ENCODE measurements at places on chromosomes 3 and 15.

DNA sequence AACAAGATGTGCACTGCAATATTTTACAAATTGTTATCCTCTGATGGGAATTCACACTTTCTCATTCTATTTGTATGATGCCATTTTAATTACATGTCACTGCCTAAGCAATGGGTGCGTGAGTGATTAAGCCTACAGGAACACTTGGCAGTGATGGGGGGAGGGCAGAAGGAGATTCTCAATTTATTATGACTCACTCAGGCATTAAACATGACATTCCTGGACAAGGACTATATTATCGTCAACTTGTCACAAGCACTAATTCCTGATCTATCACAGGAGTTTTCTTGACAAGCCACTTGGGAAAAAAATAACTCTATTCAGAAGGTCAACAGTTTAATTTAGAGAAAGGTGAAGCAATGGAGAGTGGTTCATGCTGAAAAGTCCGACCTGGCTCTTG is 556.8 kb downstream of the NSUN3 start:
- no peak for DNase-seq

DNA sequence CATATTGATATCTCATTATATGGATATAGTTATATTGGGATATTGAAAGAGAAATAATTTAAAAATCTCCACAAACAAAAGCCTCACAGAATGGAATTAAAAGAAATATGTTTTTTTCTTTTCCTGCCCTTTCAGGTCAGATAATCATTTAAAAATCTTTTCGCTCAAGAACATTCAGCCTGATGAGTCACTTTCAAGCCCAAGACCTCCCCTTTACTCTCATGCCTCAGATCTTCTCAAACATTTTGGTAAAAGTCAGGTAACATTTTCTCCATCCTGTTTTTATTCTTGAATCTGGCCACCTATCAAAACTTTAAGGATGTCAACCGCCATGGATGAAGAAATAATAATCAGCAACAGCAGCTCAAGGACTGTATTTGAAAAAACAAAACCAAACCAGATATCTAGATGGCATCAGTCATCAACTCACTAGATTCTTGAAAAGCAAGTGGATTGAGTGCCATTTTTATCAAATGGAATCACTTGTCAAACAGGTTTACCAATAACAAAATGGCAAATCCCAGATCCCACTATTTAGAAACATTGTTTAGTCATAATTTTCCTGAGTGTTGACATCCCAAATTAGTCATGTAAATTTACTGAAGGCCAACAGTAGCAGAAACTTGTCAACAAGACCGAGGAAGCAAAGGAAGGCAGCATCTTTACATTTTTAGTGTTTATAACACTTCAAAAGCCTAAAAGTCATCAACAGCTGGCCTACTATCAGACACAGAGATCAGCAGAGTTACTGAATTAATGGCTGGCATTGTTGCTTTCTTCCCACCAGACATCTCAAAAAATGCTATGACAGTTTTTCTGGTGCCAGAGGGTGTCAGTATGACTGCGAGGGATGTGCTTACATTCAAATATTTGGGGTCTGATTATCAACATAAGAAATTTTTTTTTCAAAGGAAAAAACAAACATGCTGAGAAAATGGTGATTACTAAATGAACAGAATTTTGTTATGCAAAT is 444.7 kb downstream of the MAGI1 start:
- DNase-seq = no peak

- no peak for DNase-seq
These were observed 73.2 kb downstream of the ST8SIA2 start for GRCh38 chr15:92466834-92467233.

- DNase-seq = peak; percentile 43
These were observed 110.5 kb upstream of the GAP43 start for GRCh38 chr3:115512565-115513415.

DNA sequence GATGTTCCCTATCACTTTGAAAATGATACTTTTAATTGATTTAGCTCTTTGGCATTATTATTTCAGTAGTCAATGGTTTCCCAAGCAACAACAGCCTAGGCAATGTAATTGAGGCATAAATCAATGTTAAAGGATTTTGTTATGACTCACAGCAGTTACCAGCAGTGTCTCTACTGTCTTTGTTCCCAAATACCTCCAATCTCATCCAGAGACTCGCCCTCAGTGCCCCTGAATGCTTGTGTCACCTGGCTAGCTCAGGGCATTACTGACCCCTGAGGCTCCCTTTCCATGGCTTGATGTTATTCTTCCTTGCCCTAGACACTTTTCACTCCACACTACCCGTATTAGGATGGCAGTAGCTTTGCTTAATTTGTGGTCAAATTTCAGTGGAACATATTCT is 227.2 kb downstream of the SQOR start:
- DNase-seq = no peak

DNA sequence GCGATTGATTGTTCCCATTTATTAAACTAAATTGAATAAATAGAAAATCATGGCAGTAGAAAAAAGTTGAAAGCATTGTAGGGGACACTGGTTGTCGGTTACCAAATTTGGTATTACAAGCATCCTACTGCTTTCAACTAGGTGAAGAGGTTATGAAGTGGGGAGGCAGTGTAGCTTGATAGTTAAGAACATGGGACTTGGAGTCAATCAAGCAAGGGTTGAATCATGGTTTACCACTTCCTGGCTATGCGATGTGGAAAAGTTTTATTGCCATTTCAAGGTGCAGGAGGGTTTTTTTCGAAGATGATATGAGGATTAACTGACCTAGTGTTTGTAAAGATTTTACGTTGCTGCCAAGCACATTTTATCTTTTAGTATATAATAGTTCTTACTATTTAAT is 318.2 kb upstream of the KCNH8 start:
- DNase-seq = no peak

DNA sequence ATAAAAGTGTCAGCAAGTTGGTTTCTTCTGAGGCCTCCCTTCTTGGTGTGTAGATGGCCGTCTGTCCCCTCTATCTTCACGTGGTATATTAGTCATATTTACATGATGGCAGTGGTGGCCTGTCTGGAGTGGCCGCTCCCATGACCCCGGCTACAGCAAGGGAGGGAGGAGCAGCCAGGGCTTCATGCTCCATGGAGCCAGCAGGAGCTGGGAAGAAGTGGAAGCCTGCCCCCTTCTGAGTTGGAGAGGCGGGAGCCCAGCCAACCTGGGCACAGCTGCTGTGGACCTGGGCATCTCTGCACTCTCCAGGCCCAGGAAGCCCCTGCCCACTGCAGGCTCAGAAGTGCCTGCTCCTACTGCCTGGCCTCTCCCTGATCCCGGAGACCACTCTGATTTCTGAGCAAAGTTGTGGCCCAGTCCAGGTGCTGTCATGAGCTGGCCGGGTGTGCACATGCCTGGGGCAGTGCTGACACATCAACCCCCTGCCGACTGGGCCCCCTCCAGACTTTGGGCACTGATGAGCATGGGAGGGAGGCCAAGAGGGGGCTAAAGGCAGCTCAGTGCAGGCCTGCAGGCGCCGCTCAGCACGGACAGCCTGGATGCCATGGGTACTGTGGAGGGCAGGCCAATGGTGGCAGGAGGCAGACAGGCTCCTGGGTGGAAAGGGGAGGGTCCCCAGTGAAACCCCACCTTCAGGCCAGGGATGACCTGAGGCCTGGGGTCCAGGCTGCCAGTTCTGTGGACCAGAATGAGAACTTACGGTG is 84.8 kb downstream of the SERPINI1 start:
- no peak for DNase-seq

DNA sequence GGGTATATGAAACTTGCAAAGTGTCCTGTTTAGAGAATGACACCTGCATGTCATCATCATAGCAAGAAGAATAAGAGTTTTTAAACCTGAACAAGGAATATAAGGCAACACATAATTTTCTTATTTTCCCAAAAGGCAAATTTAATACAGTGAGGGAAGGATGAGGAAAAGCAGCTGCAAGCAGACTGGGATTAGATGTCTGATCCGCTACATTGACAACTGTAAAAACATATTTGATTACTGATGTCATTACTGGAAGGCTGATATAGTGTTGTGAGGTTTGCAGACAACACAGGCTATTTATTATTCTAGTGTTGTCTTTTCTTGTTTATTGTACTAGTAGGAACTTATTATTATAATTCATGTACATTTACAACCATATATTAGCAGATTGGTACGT is 528.7 kb downstream of the ZIC1 start:
- no peak for DNase-seq

GRCh38 chr3:149586871-149587270 is 71.0 kb downstream of the WWTR1 start:
- peak; percentile 84 for DNase-seq

- DNase-seq = no peak
These were observed 16.4 kb downstream of the KLF13 start for GRCh38 chr15:31342781-31343626.

DNA sequence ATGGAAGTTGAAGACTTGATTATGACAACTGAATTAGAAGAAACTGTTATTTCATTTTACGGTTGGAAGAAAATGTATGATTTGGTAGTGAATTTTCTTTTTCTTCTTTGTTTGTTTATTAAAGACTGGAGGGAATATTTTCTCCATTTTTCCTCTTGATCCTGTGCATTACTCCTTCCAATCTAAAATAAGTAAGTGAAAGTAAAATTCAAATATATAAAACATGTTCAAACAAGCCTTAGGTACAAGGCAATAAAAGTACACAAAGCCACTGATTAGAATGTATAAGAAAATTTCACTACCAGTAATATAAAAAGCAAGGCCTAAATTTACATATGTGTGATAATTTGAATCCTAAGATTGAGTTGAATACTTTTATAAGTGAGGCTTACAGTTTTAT is 181.2 kb upstream of the MME start:
- DNase-seq = no peak

DNA sequence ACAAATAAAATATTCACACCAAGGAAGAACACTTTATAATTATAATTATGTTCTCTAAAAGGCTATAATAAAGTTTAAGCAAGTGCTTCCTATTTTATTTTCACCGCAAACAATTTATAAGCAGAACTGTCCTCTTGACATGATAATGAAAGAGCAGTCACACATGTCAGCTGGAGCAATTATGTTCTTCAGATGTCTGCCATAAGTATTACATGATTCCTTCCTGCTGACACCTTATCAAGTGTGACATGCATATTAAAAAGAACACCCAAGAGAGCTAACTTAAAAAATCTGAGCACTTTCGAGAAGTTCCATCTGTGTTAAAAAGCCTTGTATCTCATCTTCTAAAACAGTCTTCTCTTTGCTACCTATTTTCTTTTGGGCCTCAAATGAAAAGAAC is 249.5 kb downstream of the SQOR start:
- no peak for DNase-seq

GRCh38 chr3:171731691-171732090 is 78.6 kb downstream of the PLD1 start:
- no peak for DNase-seq

GRCh38 chr3:128532012-128532983 is 39.3 kb upstream of the GATA2 start:
- DNase-seq = no peak

DNA sequence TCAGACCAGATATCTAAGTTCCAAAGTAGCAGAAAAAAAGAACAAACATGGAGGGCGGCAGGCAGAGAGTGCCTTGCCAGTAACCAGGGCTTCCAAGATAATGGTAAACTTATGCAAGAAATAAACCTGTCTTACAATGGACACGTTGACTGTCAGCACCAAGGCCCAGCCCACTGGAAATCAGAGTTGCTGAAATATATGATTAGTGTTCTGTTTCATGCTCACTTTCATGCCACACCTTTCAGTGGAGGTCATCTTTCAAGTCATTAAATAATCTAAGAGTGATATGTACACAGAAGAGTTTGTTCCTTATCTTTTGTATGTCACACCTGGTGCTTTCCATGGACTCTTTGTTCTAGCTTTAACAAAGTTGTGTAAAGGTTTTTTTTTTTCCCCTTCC is 358.1 kb downstream of the MECOM start:
- DNase-seq = no peak

GRCh38 chr3:63022114-63022513 is 146.9 kb upstream of the CADPS start:
- DNase-seq = no peak

GRCh38 chr3:46029953-46030543 is 2.8 kb upstream of the XCR1 start:
- DNase-seq = no peak

GRCh38 chr3:129017484-129017899 is 16.4 kb downstream of the EFCC1 start:
- no peak for DNase-seq

- DNase-seq = no peak
These were observed 151.1 kb upstream of the ARHGEF26 start for GRCh38 chr3:153970047-153970446.

- no peak for DNase-seq
These were observed 95.2 kb upstream of the UBE2E1 start for GRCh38 chr3:23710555-23710954.

DNA sequence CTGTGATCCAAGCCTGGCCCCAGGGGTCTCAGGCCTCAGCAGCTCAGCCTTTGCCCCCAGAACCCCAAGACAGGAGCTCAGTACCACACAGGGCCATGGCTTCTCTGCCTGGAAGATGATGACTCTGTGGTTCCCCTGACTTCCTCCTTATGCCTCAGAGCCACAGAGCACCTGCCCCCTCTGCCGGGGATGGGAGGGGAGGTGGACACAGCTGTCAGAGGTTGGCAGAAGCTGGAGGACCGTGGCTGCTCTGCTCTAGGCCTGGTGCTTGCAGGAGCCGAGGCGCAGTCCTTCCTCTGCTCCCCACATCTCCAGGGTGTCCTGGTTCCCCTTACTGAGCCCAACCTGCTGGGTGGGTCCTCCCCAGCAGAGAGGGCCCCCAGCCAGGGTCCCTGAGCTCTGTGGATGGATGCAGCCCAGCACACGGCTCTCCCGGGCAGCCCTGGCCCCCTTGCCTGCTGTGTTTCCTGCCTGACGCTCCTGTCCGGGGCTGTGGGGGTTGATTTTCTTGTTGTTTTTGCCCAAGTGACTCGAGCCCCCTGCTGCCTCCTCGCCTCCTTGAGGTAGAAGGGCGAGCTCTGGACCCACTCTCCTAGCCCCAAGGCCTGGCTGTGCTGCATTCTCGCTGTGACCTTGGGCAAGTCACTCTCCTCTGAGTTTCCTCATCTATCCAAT is 36.6 kb downstream of the PSTPIP1 start:
- peak; percentile 43 for DNase-seq

- peak; percentile 19 for DNase-seq
These were observed 53.4 kb upstream of the CHD2 start for GRCh38 chr15:92846741-92847140.

DNA sequence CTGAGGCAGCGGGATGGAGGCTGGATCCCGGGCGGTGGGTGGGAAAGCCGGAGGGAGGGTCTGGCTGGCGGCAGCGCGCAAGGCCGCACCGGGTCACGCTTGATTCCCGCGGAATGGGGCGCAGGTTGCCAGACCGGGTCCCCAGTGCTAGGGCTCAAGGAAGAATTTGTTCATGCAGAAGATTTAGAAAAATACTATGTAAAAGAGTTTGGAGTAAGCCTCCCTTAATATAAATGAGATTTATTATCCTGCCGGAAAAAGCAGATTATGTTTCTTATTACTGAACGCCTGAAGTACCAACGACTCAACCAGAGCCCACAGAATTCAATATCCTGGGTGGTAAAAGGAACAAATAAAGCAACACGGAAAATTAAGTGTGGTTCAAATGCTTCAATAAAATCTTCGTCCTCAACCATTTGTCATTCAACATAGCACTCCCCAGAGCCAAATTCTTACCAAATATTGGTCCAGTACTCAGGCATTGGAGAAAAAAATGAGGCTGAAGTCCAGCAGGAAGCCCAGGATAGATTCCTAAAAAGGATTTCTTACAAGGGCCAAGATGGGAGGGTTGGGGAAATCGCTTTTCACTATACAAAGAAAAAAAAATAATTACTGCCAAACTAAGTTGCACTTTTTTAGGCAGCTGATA is 1.2 kb upstream of the ZBTB20 start:
- peak; percentile 24 for DNase-seq

GRCh38 chr15:72358650-72359171 is 17.1 kb downstream of the HEXA start:
- peak; percentile 67 for DNase-seq

Data from ELR (cell line).